ENCODE measurements at places on chromosomes 11 and 22.
A peak's percentile ranks its signal among the peaks of the same experiment; 100 is the strongest.

- no peak for DNase-seq
Measured at GRCh38 chr22:27719036-27719347, 82.6 kb downstream of the MN1 start.

DNA sequence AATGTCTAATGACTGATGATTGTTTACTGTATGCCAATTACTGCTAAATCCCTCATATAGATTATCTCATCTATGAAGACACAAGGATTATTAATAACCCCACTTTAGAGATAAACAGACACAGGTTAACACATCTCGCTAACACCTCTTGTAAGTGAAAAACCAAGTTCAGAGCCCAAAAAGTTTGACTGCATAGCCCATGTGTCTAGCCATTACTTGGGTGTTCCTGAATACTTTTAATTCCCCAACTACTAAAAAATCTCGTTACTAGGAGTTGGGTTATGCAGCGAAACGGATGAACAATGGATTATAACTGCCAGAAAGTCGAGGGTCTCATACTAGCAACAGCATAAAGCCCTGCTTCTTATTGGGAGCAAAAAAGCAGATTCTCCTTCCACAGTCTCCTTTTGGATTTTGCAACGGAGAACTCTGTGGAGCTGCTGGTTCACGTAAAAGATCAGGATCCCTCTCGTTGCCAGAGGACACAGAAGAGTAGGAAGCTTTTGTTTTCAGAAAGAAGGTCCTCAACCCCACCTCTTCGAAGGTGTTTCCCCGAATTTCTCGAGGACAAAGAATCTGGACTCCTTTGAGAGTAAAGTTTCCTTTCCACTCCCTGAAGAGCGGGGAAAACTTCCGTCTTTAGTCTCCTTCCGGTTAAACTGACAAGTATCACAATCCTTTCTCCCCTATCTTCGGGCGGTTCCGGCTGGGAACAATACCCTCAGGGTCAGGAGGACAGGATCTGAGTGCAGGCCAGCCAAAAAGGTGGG is 979 bp downstream of the ZBED5 start:
- peak; percentile 47 for DNase-seq

- no peak for DNase-seq
Measured at GRCh38 chr22:27512283-27512761, 289.2 kb downstream of the MN1 start.

DNA sequence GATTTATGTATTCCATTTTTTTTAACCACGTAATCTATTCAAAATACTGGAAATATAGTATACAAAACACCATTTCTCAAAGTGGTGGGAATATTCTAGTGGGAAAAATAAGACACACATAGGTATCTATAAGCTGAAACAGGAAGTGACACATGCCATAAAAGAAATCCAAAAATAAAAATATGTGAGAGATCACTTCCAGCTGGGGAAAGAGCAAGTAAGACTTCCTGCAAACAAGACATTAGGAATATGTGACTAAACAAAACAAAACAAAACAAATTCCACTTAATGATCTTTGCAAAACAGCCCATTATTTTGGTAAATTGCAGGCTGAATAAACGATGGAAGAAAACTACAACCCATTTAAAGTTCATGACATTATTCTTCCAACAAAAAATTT is 107.3 kb upstream of the CEP126 start:
- no peak for DNase-seq

GRCh38 chr11:1083621-1084551 is 9.2 kb downstream of the MUC2 start:
- no peak for DNase-seq

DNA sequence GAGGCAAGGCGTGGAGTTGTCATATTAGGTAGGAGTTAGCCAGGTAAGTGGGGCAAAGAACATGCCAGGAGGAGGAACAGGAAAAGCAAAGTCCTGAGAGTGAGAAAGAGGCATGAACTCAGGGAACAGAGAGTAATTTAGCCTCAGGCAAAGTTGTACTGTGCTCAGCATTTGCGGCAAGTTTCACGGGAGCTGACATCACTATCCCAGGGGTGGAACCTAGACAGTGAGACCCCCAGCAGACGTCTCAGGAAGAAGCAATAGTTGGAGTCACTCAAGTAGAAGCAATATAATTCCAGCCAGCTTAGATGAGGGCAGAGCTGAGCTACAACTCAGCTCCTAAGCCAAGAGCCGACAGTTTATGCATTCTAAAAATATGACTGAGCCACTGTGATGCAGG is 426.0 kb upstream of the ISX start:
- no peak for DNase-seq

- no peak for DNase-seq
Measured at GRCh38 chr22:21920341-21921183, 32.1 kb downstream of the PPM1F start.

DNA sequence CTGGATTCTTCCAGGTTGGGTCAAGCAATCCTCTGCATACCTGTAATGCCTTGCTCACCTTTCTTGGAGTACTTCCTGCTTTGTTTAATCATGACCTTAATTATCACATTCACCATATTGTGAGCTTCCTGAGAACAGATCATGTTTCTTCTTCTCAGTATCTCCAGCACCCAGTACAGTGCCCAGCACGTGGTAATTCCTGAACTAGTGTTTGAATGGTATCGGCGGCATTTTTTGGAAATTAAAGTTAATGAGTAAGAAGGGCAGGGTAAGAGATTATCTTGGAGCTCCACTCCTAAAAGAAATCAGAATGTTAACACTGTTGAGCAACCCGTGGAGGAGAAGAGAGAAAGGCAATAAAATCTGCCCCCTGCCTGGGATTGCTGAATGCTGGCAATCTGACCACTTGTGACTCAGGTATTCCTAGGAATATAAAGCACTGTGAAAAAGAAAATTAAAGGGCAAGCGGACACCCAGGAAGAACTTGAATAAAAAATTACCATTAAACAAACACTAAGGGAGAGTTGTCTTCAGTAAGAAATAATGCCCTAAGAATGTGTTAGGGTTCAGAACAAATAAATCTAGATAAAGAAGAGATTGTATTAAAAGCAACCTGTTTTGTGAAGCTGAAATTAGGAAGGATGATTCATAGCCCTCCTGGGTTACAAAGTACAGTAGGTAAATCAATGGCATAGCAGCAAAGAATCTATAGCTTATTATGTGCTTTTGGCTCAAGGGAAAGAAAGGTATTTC is 92.9 kb downstream of the PDHX start:
- DNase-seq: no peak

DNA sequence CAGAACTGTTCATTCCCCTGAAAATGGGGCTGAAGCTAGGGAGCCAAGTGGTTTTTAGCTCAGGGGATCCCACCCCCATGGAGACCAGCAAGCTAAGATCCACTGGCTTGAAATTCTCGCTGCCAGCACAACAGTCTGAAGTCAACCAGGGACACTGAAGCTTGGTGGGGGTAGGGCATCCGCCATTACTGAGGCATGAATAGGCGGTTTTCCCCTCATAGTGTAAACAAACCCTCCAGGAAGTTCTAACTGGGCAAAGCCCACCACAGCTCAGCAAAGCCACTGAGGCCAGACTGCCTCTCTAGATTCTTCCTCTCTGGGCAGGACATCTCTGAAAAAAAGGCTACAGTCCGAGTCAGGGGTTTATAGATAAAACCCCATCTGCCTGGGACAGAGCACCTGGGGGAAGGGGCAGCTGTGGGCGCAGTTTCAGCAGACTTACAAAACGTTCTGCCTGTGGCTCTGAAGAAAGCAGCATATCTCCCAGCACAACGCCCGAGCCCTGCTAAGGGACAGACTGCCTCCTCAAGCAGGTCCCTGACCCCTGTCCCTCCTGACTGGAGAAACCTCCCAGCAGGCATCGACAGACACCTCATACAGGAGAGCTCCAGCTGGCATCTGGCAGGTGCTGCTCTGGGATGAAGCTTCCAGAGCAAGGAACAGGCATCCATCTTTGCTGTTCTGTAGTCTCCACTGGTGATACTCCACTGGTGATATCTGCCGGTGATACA is 32.7 kb downstream of the GAB4 start:
- no peak for DNase-seq

GRCh38 chr11:106381895-106382294 is 304.4 kb downstream of the AASDHPPT start:
- no peak for DNase-seq

DNA sequence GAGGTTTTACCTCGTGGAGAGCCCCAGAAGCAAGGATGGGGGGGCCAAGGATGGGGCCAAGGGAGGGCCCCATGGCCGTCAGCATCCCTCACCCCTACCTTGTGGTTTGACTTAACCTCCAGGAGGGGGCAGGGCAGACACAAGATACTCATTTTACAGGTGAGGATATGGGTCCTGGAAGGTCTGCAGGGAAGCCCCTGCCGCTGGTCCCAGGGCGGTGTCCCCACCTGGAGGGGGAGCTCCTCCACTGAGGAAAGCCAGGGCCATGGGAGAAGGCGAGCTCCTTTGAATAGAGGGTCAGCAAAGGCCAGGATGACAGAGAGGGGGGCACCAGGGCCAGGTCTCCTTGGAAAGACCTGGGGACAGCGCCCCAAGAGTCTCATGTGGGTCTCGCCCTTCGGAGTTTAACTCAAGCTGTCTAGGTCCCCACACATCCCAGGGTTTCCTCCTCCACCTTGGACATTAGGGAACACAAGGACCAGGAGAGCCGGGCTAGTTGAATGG is 5.9 kb upstream of the ADORA2A start:
- no peak for DNase-seq

- no peak for DNase-seq
Measured at GRCh38 chr22:22714600-22715335, 70.4 kb downstream of the GGTLC2 start.

- DNase-seq: no peak
Measured at GRCh38 chr11:129451524-129451923, 75.9 kb downstream of the BARX2 start.

DNA sequence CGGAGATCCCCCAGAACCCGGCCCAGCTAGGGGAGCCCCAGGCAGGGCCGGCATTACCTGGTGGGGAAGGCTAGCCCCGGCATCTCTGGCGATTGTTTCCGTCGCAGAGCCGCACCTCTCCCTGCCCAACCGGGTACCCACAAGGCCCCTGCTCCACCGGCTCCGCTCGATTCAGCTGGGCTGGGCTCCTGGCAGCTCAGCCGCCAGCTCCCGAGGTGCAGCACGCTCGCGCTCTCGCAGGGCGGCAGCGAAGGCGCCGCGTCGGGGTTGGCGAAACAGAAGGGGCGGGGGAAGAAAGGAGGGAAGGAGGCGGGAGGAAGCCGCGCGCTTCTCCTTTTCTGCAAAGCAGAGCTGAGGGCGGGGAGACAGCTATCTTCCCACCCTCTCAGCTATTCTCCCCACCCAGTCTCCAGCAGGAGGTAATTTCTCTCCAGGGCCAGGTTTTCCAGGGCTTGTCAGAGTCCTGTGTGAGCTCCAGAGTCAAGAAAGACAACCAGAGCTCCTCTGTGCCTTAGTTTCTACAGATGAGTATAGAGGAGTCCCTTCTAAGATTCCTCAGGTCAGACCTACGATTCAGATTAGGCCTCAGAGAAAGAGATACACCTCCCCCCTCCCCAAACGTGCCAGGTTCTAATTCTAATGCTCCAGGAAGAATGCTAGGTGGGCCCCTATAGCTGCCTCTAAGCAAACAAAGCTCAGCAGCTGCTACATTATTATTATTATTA is 62.0 kb downstream of the PAK1 start:
- DNase-seq: peak; percentile 59

- DNase-seq: no peak
Measured at GRCh38 chr11:873706-874105, 31.1 kb downstream of the TSPAN4 start.

GRCh38 chr11:3903207-3903896 is 47.9 kb downstream of the STIM1 start:
- DNase-seq: no peak

GRCh38 chr11:12469451-12469850 is 92.1 kb downstream of the PARVA start:
- DNase-seq: no peak

- no peak for DNase-seq
Measured at GRCh38 chr11:130897262-130898182, 18.8 kb downstream of the SNX19 start.

GRCh38 chr11:106152824-106153223 is 75.4 kb downstream of the AASDHPPT start:
- DNase-seq: no peak

DNA sequence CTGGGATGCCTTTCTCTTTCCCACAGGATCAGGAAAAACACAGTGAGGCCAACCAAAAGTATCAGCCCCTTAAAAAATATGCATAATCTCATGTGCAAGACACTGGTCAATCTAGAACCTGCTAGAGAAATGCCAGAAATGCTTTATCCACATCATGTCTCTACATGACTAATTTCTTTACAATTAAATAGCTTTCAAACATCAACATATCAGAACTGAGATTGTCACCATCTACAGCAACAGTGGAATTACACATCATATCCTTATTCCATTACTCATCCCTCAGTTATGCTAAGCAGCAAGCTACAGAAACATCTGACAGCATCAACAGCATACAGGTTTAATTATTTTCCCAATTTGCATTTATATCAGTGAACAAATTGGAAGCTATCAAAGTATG is 78.8 kb downstream of the DDIAS start:
- no peak for DNase-seq

DNA sequence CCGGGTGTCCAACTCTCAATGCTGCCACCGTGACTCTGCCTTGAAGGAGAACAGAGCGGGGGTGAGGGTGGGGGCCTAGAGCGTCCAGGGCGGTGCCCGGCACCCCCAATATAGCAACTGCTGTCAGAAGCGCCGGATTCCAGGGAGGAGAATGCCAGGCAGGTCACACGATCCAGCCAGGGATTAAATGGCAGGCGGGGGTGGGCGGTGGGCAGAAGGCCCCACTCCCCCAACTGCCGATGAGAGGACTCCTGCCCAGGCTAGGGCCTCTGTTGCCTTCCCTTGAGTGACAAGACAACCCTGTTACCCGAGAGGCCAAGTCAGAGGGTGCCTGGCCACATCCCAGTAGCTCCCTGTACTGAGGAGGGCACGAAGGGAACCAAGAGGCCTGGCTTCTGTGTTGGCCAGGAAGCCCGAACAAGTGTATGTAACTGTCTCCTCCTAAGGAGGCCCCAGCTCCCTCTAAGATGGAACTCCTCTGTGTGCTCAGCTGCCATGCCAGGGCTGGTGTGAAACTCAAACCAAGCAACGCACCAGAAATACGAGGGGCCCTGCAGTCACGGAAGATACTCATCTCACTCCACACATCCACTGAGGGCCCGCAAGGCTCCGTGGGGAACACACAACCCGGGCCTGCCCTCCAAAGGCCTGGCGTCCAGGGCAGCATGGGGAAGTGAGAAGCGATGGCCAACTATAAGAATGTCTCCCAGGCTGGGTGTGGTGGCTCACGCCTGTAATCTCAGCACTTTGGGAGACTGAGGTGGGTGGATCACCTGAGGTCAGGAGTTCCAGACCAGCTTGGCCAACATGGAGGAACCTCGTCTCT is 3.0 kb downstream of the PACSIN3 start:
- DNase-seq: no peak

GRCh38 chr11:9858822-9859221 is 194.9 kb downstream of the SWAP70 start:
- DNase-seq: no peak

- DNase-seq: no peak
Measured at GRCh38 chr22:46706060-46706459, 32.0 kb downstream of the CERK start.

Data from effector CD8-positive, alpha-beta T cell (primary cell).